ENCODE measurements at places on chromosomes 2 and 18. TPM values are rescaled to one million over a fixed set of nuclear protein-coding genes. Genes with fewer than 3 reads are reported as not detected.
A peak's percentile ranks its signal among the peaks of the same experiment; 100 is the strongest.

- peaks cover 28% of the 10 kb centered on the region for H3K36me3 ChIP-seq
- DNase-seq = no peak
- H3K4me3 ChIP-seq = no peak overlapping the region
Measured at GRCh38 chr18:79385326-79385707, 10.4 kb upstream of the NFATC1 start.

- H3K36me3 ChIP-seq = no peaks in the 10 kb centered on the region
- H3K27ac ChIP-seq = no peak overlapping the region
- peaks cover 24% of the 10 kb centered on the region for H3K4me1 ChIP-seq
- DNase-seq = no peak
- H3K4me3 ChIP-seq = no peak overlapping the region
- no peaks in the 10 kb centered on the region for H3K27me3 ChIP-seq
Measured at GRCh38 chr2:101521487-101521886, 46.6 kb upstream of the RFX8 start.

GRCh38 chr2:233679196-233679595 lies 2.5 kb upstream of the UGT1A7 start:
- H3K27me3 ChIP-seq = no peaks in the 10 kb centered on the region
- H3K4me3 ChIP-seq = no peak overlapping the region
- no peaks in the 10 kb centered on the region for H3K4me1 ChIP-seq
- no peaks in the 10 kb centered on the region for H3K36me3 ChIP-seq
- H3K27ac ChIP-seq = no peak overlapping the region

GRCh38 chr18:49585781-49586663 lies 24.2 kb downstream of the LIPG start:
- DNase-seq = no peak
- H3K36me3 ChIP-seq = peaks cover 5% of the 10 kb centered on the region
- no peaks in the 10 kb centered on the region for H3K4me1 ChIP-seq
- no peak overlapping the region for H3K27ac ChIP-seq
- H3K27me3 ChIP-seq = no peaks in the 10 kb centered on the region

DNA sequence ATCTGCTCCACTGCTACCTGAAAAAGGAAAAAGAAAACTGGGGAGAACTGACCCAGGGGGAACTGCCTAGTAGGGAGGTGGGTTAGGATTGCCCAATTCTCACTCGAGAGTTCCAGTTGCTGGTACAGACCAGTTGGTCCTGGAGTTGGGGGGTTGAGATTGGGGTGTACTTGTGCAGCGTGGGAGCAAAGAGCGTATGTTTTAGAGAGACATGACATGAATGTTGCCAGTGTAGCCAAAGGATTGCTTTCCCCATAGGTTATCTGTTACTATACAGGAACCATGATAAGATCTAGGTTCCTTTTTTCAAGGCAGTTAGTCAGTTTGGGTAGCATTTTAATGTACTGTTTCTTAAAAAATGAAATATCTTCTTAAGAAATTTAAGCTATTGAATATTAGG lies 68.6 kb downstream of the APLF start:
- no peak for DNase-seq
- no peak overlapping the region for H3K27ac ChIP-seq
- H3K4me1 ChIP-seq = no peaks in the 10 kb centered on the region

DNA sequence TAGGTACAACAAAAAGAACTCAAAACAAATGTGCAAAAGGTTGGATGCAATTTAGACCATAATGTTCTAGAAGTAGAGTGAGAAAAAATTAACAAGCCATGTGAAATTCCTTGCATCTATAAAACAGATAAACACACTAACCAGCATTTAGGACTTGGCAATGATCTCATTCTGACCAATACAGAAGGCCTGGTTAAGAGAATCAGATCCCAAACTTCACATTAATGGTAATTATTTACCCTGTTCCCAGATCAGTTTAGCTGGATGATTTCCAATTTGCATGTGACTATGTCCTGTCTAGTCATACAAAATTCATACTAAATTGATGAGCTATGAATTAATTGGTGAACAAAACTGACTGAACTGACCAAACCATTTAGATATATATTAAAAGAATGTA lies 98.4 kb upstream of the FIGN start:
- H3K27ac ChIP-seq = no peak overlapping the region
- no peaks in the 10 kb centered on the region for H3K4me1 ChIP-seq
- DNase-seq = no peak
- H3K27me3 ChIP-seq = no peaks in the 10 kb centered on the region
- H3K36me3 ChIP-seq = no peaks in the 10 kb centered on the region

DNA sequence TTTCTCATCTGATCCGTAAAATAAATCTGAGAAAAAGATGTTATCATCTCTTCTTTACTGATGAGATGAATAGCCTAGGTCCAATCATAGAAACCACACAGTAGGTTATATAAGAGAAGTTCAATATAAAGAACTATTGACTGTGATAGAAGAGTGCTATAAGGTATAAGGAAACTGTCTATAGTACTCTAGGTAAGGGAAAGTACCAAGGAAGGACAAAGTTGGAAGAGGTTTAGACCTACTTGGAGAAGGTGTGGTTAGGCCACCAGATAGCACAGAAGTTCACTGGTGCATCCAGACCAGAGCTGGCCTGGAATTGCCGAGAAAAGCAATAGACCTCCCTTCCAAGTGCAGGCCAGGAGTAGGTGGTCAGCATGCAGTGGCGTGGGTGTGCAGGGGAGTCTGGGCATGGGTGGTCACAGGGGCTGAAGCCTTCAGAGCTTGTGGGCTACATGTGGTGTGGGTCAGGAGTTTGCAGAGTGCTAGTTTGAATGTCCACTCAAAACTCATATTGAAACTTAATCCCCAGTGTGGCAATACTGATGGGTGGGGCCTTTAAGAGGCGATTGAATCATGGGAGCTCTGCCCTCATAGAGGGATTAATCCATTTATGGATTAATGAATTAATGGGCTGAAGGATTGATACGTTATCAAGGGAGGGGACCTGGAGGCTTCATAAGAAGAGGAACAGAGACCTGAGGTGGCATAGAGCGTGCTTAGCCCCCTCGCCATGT lies 86.3 kb downstream of the ALPK2 start:
- no peak overlapping the region for H3K4me3 ChIP-seq
- DNase-seq = peak; percentile 21
- peak overlapping the region; percentile 85 for H3K27ac ChIP-seq
- H3K27me3 ChIP-seq = no peaks in the 10 kb centered on the region

TSPYL6 gene
- total RNA-seq = not detected

UGGT1 gene
- 102 TPM for total RNA-seq

ZNF804A gene
- not detected for total RNA-seq

GREB1 gene
- 2.3 TPM for total RNA-seq

Data from MCF 10A (cell line).